ENCODE measurements at places on chromosomes 12 and 14.
A peak's percentile ranks its signal among the peaks of the same experiment; 100 is the strongest.

DNA sequence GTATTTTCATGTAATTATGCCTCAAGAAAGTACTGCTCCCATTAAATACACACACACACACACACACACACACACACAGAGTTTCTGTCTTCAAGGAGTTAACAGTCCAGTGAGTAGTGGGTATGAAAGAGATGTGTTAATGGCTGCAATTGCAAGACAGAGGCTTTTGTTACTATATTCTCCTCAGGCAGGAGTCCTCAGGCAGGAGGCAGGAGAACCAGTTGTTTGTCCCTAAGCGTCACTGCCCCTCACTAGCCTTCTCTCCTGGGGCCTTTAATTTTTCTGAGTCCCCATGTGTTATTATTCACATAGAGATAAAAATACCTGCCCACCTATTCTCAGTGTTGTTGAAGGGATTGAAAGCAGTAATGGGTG is 31.2 kb downstream of the DAD1 start:
- DNase-seq, result peak; percentile 45

- DNase-seq, result no peak
Measured at GRCh38 chr12:26429070-26429691, 233.8 kb downstream of the SSPN start.

GRCh38 chr14:101249676-101250036 is 311.6 kb upstream of the DIO3 start:
- no peak for DNase-seq

- DNase-seq, result no peak
Measured at GRCh38 chr14:22890416-22890815, 7.4 kb downstream of the REM2 start.

DNA sequence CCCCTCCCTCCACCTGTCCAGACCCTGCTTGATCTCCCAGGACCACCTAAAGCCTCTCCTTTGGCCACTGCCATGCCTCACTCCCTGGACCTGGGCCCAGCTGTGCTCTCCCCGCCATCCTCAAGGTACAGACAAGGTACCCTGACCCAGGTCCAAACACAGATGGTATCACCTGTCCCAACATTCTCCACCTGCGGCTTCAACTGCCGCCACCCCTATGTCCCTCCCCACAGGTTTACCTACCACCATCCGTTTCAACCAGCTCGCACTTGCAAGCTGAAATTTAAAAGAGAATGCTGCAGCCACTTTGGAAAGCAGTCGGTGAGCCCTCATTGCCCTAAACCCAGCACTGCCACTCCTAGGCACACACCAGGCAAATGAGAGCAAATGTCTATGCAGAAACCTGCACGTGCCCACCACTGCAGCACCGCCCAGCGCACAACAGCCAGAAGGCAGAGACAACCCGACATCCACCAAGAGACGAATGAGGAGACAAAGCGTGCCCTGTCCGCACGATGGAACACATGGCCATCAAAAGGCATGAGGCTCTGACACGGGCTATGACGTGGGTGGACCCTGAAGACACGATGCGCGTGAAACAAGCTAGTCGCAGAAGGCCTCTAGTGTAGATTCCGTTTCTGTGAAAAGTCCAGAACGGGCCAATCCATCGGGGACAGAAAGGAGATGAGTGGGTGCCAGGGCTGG is 71.0 kb downstream of the RFLNA start:
- DNase-seq, result no peak

DNA sequence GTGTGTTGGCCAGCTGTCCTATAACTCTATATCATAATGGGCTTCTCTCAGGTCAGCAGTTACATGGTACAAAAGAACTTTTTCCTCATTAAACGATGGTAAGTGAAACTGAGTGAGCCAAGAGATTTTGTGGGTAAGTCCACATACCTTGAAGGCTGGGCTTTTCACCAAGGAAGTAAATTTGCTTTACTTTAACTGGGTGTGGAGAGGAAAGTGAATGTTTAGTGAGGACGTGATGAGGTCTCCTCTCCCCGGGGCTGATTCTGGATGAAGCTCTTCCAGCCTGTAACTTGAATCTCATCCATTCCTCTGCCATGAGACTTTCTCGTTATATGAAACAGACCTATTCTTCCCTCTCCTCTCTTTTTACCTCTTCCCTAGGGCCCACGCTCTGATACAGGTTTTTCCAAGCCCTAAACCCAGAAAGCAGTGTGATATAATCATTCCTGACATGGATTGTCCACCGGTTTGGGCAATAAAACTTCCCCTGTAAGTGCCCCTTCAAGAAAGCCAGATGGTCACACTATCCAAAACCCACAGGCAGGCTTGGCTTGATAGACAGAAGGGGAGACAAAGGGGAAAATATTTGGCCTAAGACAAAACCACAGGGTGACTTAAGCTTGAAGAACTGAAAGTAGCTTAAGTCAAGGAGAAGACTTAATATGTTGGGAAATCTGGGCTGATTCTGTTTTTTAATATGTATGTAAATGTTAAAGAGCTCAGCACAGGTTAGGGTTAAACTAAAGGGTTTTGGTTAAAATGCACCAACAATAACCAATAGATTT is 50.3 kb downstream of the CIT start:
- no peak for DNase-seq

- DNase-seq, result peak; percentile 52
Measured at GRCh38 chr14:20836668-20837338, 34.2 kb upstream of the RNASE1 start.

GRCh38 chr14:52852810-52853521 is 61.6 kb upstream of the GNPNAT1 start:
- DNase-seq, result no peak

DNA sequence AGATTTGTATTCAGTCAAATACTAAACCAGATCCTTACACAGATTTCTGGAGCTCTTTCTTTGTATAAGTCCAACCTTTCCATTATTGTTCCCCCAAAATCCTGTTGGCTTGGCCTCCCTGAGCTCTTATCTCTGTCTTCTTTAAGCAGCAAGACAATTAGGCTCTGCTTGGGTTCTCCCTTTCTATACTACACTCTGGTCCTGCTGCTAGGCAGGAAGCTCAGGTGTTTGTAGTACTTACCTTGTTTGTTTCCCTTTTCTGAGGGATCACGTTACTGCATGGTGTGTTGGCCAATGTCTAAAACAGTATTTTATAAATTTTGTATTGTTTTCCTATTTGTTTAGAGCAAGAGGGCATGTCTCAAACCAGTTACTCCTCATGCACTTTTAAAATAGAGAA is 192.9 kb downstream of the PRKD1 start:
- no peak for DNase-seq

DNA sequence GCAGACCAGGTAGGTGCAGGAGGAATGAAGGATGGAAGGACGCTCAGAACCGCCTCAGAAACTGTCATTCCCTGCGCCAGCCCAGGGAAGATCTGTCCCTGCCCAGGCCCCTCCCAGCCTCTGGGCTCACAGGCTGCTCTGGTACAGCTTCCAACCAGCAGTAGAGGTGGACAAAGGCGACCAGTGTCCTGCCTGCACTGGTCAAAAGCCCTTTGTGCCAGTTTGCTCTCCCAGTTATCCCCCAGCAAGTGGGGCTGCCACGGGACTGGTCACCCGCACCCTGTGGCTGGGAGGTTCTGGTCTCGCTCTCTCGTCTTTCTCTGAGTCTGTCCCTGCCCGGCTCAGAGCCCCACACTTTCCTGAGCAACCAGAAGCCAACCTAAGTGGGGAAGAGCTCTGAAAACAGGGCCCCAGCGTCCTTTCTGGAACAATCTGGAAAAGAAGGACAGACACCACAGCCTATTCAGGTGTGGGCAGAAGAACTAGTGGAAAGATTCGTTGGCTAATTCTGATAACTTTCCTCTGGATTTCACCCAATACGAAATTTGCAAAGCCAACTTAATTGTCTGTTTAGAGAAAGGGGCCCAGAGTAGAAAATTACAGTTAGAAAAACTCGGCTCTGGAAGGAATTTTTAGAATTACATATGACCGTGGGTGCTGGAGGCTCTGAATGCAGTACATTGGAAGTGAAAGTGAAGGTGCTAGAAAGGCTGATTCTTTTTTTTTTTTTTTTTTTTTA is 21.7 kb downstream of the SNRNP35 start:
- DNase-seq, result no peak

DNA sequence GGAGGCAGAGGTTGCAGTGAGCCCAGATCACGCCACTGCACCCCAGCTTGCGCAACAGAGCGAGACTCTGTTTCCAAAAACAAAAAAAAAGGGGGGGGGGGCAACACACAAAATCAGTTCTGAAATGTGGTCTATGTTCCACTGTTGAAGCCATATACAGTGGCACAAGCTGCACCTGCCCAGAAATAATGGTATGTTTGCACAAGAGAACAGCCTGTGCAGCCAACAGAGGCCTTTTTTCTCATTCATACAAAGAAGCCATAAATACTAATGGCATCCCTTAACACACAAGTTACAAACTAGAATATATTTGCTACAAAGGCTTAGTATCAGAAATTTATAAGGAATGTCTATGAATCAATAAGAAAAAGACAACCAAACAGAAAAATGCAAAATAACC is 37.1 kb downstream of the ITPR2 start:
- DNase-seq, result no peak

- DNase-seq, result no peak
Measured at GRCh38 chr12:110862329-110862728, 15.5 kb downstream of the CCDC63 start.

DNA sequence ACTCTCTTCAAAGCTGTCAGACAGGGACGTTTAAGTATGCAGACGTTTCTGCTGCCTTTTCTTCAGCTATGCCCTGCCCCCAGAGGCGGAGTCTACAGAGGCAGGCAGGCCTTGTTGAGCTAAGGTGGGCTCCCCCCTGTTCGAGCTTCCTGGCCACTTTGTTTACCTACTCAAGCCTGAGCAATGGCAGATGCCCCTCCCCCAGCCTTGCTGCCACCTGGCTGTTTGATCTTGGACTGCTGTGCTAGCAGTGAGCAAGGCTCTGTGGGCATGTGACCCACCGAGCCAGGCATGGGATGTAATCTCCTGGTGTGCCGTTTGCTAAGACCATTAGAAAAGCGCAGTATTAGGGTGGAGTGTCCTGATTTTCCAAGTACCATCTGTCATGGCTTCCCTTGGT is 900.4 kb upstream of the MDGA2 start:
- no peak for DNase-seq

- no peak for DNase-seq
Measured at GRCh38 chr12:110024051-110024450, 24.3 kb downstream of the C12orf76 start.

DNA sequence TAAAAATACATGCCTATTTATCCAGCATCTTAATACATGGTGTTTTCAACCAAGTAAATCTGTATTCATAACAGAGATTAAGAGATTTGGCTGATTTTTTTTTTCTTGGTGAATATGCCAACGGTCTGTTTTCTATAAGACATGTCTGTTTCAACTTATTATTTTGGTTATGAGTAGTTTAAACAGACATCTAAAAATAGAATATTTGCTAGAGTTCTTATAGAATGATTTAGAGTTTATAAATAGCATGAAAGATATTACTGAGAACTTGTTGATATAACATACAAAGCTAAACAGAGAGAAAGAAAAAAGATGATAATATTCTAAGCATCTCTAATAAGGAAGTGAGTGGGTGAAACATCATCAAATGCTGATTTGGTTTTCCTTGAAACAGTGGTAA is 199.9 kb downstream of the CCDC91 start:
- DNase-seq, result no peak

DNA sequence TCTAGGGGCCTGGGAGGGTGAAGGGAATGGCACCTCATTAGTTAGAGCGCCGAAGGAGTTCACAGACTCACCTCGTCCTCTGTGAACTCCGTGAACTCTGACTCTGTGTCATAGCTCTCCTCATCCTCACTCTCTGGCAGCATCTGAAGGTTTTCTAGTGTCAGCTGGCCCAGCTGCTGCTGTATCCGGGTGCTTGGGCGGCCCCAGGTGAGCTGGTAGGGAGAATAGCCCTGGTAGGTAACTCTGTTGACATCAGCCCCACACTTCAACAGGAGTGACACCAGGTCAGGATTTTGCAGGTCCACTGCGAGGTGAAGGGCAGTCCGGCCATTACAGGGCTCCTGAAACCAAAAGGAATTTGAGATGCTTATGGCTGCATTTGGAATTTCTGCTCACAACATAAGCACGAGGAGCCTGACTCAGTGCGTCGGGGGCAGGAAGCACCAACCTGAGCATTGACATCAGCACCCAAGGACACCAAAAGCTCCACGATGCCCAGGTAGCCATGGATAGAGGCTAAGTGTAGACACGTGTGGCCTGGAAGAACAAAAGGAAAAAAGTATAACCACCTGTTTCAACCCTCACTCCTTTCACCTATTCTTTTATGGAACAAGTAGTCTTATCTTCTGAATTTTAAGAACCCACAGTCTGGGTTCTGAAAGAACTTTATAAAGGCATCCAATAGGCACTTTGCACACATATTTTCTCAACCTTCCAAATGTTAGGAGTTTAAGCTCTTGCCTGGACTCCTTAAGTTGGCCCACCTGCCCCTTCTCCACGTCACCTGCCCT is 2.0 kb downstream of the NFKBIA start:
- DNase-seq, result no peak

DNA sequence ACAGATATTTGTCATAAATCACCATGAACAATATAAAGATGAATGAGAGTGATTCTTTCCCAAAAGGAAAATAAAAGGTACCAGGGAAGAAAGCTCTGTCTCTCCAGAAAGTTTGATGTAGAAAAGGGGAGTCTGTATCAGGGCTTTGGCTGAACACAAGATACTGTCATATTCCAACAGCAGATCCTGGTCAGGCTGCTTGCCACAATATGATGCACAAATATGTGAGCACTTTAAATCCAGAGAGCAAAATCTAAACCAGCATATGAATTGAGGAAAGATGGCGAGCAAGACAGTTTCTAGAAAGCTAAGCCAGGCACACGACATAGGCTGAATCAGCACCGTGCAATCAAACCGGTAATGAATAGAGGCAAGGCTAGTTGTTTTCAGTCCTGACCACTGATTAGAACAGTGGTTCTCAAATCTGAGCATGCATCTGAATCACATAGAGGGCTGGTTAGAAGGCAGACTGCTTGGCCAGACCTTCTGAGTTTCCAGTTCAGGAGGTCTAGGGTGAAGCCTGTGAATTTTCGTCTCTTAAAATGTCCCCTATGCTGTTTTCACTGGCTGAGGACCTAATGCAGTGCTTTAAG is 60.7 kb downstream of the PLCZ1 start:
- DNase-seq, result no peak

DNA sequence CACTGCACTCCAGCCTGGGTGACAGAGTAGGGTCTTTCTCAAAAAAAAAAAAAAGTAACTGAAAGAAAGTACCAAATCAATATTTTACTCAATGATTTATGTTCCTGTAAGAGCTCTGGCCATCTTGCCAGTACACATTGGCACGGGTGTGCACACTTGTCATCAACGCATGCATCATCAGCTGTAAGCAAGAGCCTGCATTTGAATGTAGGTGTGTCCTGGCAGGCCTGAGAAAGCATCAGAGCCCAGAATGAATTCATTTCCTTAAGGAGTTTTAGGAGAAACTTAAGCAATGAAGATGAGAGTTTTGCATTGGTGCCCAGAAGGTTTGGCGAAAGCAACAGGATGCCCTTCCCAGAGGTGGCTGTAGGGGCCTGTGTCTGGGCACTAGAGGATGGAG is 88.5 kb upstream of the FZD10 start:
- no peak for DNase-seq
